ENCODE measurements at places on chromosomes 3 and 15.

DNA sequence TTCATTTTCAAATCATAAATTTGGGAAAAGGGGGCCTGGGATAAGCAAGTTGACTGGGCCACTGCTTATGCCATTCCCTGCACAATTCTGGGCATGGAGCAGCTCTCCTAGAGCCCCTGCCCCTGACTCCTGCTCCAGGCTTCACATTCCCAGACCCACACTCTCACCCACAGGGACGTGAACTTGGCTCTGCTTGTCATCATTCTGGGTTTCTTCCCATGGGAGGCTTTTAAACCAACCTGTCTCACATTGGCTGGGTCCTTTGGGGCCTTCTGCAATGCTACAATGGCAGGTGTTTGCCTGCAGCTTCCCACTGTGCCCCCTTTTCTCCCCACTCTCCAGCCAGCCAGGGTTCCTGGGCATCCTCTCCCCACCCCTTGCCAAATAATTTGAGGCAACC is 49.1 kb downstream of the CYP19A1 start:
- no peak for DNase-seq

GRCh38 chr15:81284256-81285031 is 39.5 kb downstream of the STARD5 start:
- DNase-seq, result no peak

GRCh38 chr15:100987143-100987542 is 68.0 kb downstream of the LRRK1 start:
- no peak for DNase-seq

- DNase-seq, result no peak
These were observed 1155.5 kb downstream of the TBL1XR1 start for GRCh38 chr3:176041812-176042211.

DNA sequence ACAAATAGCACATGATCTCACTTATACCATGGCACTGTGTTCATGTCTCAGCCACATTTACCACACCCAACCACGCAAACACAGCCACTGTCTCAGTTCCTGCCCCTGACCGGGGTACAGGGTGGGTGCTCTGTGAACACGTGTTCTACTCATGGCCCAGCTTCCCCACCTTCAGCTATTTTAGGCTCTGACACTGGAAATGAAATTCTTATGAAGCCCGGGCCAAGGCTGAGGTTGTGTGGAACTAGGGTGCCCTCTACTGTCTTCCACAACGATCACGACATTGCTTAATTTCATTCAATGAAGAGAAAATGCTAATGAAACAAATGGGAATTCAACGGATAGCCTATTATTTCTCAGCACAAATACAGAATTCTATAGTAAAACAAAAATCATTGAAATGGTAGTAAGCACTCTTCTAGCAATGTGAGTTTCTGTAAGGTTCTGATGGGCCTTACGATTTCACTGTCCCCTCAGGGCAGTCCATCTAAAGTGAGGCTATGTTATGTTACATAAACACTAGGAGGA is 2.1 kb upstream of the GABRA5 start:
- no peak for DNase-seq

- DNase-seq, result no peak
These were observed 86.1 kb downstream of the PLCH1 start for GRCh38 chr3:155658671-155659261.

DNA sequence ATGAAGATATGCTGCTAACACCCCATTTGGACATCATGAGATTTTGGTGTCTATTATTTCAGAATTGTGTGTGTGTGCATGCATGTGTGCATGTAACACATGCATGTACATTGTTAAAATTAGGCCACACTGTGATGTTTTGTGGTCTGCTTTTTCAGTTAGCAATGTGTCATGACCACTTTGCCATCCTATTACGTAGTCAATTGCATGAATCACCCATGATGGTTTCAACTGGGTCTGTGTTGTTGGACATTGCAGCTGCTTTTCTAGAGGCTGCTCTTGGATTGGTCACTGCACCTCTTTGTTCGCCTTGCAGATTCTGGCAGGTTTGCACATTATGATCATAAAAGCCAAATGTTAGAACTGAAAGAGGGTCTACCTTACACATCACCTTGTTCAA is 101.0 kb upstream of the THBS1 start:
- DNase-seq, result no peak

- DNase-seq, result peak; percentile 3
These were observed 161.2 kb downstream of the FRMD5 start for GRCh38 chr15:44033894-44034293.

DNA sequence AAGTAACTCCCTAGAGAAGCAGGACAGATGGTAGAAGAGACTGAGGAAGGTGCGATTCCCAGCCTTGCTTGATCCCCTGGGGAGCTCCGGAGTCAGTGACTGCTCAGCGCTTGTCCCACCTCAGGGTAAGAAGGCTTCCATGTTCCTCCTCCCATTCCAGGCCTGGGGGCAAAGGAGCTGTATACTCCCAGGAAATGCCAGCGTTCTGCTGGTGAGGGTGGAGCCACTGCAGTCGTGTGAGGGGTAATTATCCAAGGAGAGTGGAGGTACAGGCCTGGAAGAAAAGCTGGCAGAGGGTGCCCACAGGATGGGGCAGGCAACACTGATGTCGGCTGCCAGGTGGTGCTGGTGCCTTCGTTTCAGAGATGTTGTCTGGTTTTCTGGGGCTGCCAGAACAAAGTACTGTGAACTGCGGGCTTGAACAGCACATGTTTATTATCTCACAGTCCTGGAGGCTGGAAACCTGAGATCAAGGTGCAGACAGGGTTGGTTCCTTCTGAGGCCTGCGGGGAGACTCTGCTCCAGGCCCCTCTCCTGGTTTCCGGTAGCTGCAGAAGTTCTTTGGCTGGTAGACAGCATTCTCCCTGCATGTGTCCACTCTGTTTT is 12.1 kb upstream of the APBA2 start:
- DNase-seq, result no peak

- no peak for DNase-seq
These were observed 208.4 kb downstream of the TP63 start for GRCh38 chr3:189839576-189839975.

GRCh38 chr15:68056097-68056865 is 2.2 kb downstream of the PIAS1 start:
- DNase-seq, result no peak

DNA sequence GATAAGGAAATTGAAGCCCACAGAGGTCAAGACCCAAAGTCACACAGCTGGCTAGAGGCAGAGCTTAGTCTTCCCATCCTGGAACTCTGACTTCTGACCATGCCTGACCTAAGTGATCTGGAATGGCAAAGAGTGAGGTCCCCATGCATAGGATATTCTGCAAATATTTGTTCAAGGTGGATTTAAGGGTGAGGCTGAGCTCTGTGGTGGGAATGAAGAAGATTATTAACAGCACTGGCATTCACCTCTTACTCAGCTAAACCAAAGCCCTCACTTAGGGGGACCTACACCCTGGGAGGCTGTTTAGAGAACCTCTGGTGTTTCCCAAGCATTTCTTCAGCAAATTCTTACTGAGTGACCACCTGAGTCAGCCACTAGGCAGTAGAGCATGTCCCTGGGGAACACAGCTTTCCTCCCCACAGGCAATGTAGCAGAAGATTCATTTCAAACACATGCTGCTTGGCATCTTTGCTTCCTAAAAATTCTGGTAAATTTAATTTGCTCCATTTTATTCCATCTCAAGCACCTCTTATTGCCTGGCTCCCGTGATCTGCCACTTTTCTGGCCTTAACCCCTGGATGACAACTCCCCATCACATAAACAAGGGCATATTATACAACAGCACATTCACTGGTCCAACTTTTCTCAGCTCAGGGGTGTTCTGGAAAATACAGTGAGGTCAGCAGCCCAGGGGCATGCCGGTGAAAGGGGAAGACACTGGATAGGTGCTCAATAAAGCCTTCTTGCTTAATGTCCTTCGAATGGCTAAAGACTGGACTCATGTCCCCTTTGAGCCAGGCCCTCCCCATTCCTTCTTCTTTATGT is 176.0 kb downstream of the ABHD5 start:
- DNase-seq, result no peak

GRCh38 chr3:187222801-187223200 is 25.5 kb downstream of the RTP1 start:
- DNase-seq, result no peak

DNA sequence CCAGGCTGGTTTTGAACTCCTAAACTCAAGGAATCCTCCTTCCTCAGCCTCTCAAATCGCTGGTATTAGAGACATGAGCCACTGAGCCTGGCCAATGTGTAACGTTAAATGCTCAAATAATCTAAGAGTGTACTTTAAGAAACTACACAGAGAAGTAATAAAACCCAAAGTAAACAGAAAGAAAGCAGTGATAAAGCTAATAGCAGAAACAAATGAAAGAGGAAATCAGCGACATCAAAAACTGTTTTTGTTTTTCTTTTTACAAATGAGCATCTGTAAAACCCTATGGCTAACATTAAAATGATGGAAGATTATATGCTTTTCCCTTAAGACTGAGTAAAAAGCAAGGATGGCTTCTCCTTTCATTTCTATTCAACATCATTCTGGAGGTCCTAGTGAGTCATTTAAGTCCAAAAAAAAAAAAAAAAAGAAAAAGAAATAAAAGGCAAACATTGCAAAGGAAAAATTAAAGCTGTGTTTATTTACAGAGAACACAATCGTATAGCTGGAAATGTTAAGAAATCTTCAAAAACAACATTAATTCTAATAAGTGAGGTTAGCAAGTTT is 36.8 kb upstream of the FNDC3B start:
- DNase-seq, result no peak

GRCh38 chr15:55992769-55993110 is 672 bp downstream of the NEDD4 start:
- DNase-seq, result no peak

GRCh38 chr3:183697123-183697609 is 431 bp upstream of the YEATS2 start:
- DNase-seq, result no peak

DNA sequence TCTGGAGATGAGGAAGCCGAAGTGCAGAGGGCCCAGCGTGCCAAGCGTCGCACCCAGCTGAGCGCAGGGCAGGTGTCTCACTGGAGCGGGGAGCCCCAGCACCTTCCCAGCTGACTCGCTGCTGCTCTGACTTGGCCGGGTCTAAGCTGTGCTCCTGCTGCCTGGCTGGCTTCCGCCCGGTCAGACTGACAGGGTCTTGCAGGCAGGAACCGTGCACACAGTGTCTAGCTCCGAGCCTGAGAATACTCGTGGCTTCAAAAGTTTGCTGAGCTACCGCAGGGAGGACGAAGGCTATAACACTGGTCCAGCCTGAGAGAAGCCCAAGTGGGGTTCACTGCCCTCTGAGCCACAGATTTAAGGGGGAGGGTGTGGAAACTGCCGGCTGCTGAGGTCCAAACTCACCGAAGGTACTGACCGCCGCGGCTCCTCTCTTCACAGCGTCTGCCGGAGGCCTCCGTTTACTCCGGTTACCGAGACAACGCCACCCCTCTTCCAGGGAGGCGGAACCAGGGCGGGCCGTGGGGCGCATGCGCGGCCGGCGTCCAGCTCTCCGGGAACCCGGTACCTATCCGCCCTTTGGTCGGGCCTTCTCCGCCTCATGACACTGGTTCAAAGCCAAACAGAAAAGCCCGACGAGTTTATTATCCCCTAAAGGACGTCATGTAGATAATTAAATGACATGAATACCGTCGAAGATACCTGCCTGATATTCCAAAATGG is at the start of gene CFAP44:
TSS of gene CFAP44 (minus strand) at position 443 of the 720 bp plus-strand sequence. CDS start 7,829 bp downstream, outside the sequence.
- no peak for DNase-seq

- DNase-seq, result no peak
These were observed 202.8 kb downstream of the PLCL2 start for GRCh38 chr3:17087509-17087908.

DNA sequence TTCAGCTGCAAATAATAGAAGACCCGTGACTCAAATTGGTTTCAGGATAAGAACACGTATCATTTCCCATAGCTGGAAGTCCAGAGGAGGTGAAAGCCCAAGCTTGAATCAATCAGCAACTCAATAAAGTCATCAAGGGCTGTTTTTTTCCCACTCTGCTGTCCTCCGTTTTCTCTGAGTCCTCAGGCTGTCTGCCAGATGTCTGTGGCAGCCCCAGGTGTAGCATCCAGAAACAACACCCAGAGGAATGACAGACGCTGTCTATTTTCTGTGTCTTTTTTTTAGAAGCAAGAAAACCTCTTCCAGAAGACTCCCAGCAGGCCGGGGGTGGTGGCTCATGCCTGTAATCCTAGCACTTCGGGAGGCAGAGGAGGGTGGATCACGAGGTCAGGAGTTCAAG is 204.4 kb downstream of the FAM43A start:
- no peak for DNase-seq

- no peak for DNase-seq
These were observed 51.8 kb downstream of the SMAD6 start for GRCh38 chr15:66753687-66754377.

DNA sequence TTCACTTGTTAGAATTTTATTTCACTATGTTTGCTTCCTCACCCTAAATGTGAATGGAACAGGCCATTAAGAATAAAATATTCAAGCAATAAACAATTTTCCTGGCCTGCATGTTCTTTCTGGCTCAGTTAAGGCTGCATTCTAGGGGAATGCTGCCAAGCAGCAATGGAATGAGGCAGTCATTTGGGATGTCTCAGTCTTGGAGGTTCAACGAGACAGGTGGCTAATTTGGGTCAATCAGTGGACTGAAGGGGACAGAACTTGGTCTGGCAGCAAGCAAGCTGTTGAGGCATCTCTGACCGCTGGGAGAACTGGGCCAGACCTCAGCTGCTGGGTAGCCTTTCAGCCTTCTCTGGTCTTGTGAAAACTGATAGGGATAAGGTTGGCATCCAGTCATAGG is 241.6 kb downstream of the NLGN1 start:
- no peak for DNase-seq

DNA sequence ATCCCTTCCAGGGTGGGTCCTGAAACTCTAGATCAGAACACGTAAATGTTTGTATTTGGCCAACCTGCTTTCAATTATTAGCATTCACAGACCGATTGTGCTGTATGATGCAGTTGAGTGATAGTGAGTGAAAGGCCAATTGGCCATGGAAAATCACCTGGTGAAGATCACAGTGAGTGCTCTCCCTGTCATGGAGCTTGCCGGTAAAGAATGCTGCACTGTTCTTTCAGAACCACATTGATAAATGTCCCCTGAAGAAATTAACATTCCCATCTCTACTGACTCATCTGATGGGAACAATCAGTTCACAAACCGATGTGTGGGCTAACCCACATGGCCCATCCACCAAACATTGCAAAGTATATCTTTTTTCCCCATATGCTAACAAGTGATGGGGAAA is 324.8 kb upstream of the TBL1XR1 start:
- no peak for DNase-seq

DNA sequence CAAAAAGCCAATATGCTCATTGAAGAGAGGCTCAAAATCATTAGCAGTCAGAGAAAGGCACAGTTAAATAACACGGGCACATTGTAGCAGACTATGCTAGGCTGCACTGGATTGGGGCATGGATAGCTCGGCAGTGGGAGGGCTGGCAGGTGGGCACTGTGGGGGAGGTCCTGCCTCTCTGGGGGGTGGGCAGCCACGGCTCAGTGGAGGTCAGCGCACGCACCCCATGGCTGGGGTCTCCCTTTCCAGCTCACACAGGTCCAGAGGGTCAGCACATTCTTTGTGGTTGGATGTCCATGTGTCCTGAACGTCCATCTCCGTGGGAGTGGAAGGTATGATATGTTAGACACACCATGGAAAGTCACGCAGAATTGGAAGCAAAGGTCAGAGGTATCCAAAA is 18.4 kb upstream of the MGLL start:
- no peak for DNase-seq
